ENCODE measurements at places on chromosomes 3 and 15.
A peak's percentile ranks its signal among the peaks of the same experiment; 100 is the strongest.

GRCh38 chr3:49626101-49626581 lies 48.0 kb upstream of the APEH start:
- no peak for DNase-seq

DNA sequence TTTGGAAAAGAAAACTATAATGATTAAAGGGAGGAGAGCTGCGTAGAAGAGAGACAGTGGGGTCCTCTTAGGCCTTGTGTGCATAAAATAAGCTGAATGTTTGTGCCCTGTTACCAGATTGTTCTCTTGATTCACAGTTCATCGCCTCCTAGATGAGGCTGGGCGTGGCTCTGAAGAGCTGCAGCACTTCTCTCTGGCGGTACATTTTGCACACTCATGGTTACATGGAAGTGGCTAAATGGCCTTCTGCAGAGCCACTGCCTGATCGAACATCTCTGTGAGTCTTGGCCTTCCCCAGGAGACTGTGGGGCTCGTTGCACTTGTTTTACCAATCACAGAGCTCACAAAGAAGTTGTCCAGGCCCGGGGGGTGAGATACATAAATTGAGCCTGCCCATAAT lies 208.8 kb downstream of the GABRG3 start:
- DNase-seq: no peak

DNA sequence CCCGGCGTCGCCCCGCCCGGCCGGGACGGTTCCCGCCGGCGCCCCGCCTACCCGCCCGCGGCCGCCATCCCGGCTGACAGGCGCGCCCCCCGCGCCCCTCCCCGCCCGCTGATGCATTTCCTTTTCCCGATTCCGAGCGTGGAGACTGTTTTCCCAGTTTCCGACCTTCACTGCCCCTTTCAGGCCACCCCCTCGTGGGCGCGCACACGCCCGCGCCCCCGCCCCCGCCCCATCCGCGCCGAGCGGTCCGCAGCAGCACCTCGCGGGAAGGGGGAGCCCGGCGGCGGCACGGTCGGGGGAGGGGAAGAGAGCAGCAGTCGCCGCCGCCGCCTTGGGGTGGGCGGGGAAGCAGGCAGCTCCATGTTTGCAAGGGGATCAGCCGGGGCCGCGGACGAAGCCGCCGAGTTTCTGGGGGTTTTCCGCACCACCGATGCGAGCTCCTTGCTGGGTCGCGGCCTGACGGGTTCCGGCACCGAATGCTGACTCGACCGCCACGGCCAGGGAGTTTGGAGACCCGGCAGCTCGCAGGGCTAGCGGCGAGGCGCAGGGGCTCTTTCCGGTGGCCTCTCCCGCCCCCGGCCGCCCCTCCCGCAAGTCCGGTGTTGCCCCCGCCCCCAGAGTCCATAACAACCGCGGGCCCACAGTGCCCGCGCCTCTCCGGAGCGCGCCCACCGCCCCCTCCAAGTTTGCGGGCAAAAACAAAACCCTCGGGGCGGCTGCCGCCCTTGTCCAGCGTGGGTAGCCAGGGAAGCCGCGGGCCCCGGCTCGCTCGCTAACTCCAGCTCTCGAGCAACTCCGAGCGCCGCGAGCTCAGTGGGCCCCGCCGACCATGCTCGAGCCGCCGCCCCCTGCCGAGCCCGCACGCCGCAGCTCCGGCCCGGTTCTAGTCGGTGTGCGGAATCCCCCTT lies 3.2 kb upstream of the SIN3A start:
- DNase-seq: peak; percentile 54

DNA sequence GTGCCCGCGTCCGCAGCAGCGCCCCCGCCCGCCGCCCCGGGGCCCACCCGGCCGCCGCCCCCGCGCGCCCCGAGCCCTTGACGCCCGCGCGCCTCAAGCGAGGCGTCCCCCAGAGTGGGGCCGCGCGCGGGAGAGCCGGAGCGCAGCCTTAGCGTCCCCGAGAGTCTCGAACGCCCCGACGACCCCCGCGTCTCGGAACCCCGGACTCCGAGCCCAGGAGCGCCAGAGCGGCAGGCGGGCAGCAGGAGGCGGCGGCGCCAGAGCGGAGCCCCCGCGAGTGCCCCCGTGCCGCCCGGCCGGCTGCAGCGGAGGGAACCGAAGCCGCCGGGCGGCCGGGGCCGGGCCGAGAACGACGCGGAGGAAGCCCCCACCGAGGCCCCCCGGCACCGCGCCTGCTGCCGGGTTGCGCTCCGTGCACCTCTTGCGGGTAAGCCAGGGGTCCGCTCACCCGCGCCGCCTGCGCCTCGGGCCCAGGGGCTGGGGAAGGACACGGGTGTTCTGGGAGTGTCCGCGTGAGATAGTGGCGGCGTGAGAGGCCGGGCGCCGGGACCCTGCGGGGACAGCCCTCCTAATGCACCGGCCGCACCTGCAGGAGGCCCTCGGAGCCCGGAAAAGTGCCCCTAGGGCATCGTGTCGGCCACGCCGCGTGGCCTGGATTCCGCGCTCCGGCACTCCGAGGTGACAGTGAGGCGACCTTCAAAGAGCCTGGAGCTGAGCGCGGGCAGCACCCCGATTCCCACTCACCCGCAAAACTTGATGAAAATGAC lies 52.0 kb upstream of the ULK4 start:
- no peak for DNase-seq

DNA sequence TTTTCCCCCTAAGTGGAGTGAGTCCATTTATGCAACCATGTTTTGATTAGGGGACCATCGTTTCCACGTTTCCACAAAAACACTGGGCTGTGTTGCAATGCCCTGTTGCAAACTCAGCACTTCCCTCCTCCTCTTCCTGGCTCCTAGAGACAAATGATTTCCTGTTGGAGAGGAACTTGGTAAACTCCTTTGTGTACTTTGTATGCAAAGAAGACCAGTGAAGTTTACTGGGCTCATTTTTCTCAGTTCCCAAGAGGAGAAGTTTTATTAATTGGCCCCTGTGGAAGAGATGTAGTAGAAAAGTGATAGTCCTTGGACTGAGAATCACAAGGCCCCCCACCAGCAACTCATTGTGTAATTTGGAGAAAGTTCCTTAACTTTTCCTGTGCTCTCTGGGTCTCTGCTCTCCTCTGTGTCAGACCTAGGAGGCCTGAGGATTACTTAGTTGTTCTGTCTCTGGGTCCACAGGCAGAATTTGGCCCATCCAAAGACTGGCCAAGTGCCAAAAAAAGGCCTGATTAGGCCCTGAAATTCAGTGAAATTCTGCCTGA lies 95.0 kb downstream of the ATG7 start:
- no peak for DNase-seq

GRCh38 chr15:68851971-68852370 lies 31.3 kb upstream of the ANP32A start:
- no peak for DNase-seq

- DNase-seq: no peak
Measured at GRCh38 chr3:4807381-4808280, 171.6 kb upstream of the BHLHE40 start.

GRCh38 chr3:53484984-53485383 lies 9.4 kb upstream of the CACNA1D start:
- no peak for DNase-seq

DNA sequence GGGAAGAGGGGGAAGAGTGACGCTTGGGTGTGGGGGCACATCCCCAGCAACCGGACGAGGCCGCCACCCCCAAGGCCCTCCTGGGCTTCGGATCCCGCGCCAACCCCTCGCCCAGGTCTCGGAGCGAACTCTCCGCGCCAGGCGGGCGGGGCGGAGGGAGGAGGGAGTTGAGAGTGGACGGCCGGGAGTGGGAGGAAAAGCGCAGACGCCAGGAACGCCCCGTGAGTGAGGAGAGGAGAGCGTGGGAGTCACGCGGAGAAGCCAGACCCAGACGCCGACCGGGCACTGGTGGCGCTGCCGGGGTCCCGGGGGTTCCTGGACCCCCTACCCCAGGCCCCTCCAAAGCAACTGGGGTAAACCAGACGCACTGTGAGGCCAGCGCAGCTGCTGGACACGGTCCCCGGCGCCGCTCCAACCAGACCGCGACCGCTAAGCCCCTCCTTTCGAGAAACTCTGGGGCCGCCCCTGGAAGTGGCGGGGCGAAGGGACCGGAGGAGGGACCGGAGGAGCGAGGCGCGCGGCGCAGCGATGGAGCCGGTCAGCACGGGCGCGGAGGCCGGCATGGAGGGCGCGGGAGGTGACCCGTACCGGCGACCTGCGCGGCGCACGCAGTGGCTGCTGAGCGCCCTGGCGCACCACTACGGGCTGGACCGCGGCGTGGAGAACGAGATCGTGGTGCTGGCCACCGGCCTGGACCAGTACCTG lies at the start of gene EFCC1:
Gene EFCC1 (plus strand): TSS at position 204 of the 705 bp plus-strand sequence. CDS start 325 bp downstream, at position 529.
- no peak for DNase-seq

GRCh38 chr3:60594025-60594424 lies 657.2 kb downstream of the FHIT start:
- no peak for DNase-seq

DNA sequence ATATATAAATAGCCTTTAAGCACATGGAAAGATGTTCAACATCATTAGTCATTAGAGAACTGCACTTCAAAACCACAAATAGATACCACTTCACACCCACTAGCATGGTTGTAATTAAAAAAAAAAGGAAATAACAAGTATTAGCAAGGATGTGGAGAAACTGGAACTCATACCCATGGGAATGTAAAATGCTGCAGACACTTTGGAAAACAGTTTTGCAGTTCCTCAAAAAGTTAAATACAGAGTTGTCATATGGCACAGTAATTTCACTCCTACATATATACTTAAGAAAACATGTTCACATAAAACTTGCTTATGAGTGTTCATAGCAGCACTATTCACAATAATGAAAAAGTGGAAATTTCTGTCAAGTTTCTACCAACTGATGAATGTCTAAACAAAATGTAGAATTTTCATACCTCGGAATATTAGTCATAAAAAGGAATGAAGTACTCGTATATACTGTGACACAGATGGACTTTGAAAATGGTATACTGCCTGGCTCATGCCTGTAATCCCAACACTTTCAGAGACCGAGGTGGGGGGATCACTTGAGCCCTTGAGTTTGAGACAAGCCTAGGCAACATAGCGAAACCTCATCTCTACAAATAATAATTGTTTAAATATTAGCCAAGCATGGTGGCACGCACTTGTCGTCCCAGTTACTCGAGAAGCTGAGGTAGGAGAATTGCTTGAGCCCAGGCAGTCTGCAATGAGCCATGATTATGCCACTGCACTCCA lies 28.1 kb downstream of the BCL2A1 start:
- no peak for DNase-seq

DNA sequence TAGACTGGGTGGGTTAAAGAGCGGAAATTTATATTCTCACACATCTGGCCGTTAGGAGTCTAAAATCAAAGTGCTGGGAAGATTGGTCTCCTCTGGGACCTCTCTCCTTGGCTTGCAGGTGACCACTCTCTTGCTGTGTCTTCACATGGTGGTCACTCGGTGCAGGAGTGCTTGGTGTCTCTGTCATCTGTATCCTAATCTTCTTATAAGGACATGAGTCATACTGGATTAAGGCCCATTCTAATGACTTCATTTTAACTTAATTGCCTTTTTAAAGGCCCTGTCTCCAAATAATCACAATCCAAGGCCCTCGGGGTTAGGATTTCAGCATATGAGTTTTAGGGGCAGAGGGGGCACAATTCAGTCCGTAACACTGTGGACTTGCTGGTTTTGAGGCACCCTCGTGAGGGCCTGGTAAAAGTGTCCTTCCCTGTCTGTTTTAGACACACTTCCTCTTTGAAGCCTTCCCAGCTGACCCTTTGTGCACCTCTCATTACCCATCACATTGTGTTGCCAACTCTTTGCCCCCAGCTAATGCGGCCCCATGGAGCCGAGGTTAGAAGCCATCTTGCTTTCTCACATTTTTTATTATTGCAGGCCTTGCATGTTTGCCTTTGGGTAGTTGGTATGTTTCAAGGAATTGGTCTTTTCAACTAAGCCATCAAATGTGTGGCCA lies 3.2 kb downstream of the XYLB start:
- no peak for DNase-seq

- DNase-seq: no peak
Measured at GRCh38 chr3:71168880-71169411, 414.6 kb downstream of the FOXP1 start.

- no peak for DNase-seq
Measured at GRCh38 chr3:44530911-44531310, 24.1 kb upstream of the ZKSCAN7 start.

- no peak for DNase-seq
Measured at GRCh38 chr3:150961949-150962348, 10.6 kb downstream of the CLRN1 start.

- DNase-seq: no peak
Measured at GRCh38 chr3:194422188-194422587, 23.1 kb upstream of the GP5 start.

DNA sequence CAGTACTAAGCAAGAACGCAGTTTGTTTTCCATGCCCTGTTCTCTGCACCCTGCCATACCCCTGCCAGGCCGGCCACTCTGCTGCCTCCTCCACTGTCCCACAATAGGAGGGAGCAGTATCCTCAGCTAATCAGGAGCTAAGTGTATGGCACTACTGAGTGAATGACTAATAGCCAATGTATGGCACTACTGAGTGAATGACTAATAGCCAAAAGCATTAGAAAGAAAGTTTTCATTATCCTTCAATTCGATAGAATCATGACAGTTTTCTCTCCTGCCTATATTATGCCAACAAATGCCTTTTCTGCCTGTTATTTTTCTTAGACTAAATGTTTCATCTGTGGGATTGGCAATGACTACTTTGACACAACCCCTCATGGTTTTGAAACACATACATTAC lies 107.5 kb upstream of the CHRM5 start:
- DNase-seq: no peak

- DNase-seq: no peak
Measured at GRCh38 chr3:50630877-50631276, 13.9 kb downstream of the MAPKAPK3 start.

GRCh38 chr15:36926427-36926825 lies 173.9 kb downstream of the MEIS2 start:
- no peak for DNase-seq

DNA sequence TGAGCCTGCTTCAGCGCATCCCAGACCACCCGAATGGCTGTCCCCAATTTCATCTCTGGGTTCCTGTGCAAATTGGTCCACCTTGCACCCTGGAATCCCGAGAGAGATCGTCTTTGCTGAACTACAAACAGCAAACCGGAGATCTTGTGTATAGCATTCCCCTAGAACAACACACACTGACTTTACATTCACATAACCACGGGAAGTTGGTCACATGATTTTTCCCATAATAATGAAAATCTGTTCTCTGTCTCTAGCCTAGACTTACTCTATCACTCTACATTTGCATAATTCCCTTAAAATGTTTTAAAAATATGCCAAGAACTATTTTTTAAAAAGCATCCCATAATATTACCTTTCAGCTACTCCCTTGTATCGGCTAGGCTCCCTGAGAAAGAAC lies 34.6 kb downstream of the CTSH start:
- DNase-seq: no peak

GRCh38 chr15:84831028-84831427 lies 13.9 kb downstream of the ALPK3 start:
- DNase-seq: no peak

GRCh38 chr3:78736863-78737262 lies 1030.9 kb downstream of the ROBO1 start:
- DNase-seq: no peak
